ENCODE measurements at places on chromosomes 3 and 15. TPM values are rescaled to one million over a fixed set of nuclear protein-coding genes. Genes with fewer than 3 reads are reported as not detected.

- H3K27ac ChIP-seq = no peak overlapping the region
- DNase-seq = peak; percentile 67
- H3K36me3 ChIP-seq = peaks cover 2% of the 10 kb centered on the region
- H3K4me3 ChIP-seq = no peak overlapping the region
Measured at GRCh38 chr3:58414538-58415197, 19.0 kb downstream of the PDHB start.

GRCh38 chr15:66581972-66582537 lies 16.3 kb upstream of the LCTL start:
- H3K27me3 ChIP-seq = peaks cover 1% of the 10 kb centered on the region
- H3K27ac ChIP-seq = no peak overlapping the region
- H3K4me3 ChIP-seq = no peak overlapping the region
- H3K36me3 ChIP-seq = no peaks in the 10 kb centered on the region

- no peak overlapping the region for H3K4me3 ChIP-seq
- H3K27me3 ChIP-seq = no peaks in the 10 kb centered on the region
- H3K27ac ChIP-seq = peak overlapping the region; percentile 34
- H3K36me3 ChIP-seq = peaks cover 12% of the 10 kb centered on the region
Measured at GRCh38 chr3:39095778-39096177, 11.6 kb downstream of the GORASP1 start.

DNA sequence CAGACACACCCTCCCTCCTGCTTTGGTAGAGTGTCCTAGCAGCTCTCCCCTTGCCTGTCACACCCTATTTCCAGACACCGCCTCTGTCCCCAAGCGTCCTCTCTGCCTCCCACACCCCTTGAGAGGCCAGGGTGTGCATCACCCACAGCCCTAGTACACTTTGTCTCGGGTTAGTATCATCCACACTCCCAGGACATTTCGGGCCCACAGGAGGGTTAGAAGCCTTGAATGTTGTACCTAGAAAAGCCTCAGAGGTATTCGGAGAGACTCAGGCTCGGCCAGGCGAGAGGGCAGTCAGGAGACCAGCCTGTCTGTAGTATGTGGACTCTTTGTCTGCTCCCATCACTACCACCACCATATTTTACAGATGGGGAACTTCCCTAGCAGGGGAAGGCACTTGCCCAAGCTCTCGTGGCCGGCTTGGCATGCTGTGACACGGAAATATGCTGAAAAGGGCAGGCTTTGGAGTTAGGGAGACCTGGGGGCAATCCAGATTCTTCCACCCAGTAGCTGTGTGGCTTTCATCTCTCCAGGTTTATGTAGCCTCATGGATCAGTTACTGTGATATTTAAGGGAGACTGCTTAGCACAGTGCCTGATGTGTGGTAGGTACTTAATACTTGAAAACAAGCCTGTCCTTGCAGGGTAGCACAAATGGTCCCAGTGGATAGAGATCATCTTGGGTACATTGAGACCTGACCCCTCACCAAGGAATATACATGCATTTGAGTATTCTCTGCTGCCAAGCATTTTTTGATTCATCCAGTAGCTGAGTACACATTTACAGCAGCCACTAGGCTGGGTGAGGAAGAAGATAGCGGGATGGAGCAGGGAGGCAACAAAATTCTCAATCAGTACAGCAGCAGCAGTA lies 1.4 kb downstream of the TMEM43 start:
- peak overlapping the region; percentile 95 for H3K4me3 ChIP-seq
- H3K27ac ChIP-seq = peak overlapping the region; percentile 93
- H3K4me1 ChIP-seq = peaks cover 42% of the 10 kb centered on the region
- DNase-seq = no peak

DNA sequence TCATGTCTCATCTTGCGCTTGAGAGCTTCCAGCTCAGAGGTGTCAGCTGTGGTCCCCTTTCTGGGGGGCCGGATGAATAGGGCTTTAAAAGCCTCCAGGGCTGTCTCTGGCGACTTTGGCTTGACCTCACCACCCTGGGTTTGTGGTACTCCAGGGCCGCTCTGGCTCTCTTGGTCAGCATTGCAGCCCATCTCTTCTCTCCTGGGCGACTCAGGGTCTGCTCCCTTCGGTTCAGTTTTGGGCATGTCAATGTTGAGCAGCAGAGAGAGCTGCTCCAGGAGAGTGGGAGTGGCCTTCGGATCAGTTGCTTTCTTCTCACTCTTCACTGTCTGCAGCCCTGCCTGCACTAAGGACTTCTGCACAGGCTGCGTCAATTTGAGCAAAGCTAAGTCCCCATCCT lies 127.9 kb downstream of the FMN1 start:
- no peaks in the 10 kb centered on the region for H3K36me3 ChIP-seq
- H3K4me3 ChIP-seq = no peak overlapping the region
- no peak for DNase-seq
- peaks cover 5% of the 10 kb centered on the region for H3K4me1 ChIP-seq
- H3K27me3 ChIP-seq = peaks cover 3% of the 10 kb centered on the region

DNA sequence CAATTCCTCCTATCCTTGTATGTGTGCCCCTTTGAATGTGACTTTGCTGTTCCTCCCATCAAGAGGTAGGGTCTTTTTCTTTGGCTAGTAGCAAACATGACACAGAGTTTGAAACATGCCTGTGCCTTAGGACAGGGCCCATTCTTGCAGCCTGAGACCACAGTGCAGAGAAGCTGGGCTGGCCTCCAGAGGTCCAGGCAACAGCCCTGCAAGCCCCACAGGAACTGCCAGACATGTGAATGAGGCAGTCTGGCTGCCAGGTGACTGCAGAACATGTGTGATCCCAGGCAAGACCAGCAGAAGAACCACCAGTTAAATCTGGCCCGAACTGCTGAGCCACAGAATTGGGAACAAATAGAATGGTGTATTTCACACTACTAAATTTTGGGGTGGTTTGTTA lies 1.2 kb upstream of the HGD start:
- H3K27me3 ChIP-seq = no peaks in the 10 kb centered on the region
- no peak overlapping the region for H3K27ac ChIP-seq
- peaks cover 3% of the 10 kb centered on the region for H3K4me1 ChIP-seq
- peaks cover 4% of the 10 kb centered on the region for H3K36me3 ChIP-seq
- DNase-seq = no peak
- no peak overlapping the region for H3K4me3 ChIP-seq

DNA sequence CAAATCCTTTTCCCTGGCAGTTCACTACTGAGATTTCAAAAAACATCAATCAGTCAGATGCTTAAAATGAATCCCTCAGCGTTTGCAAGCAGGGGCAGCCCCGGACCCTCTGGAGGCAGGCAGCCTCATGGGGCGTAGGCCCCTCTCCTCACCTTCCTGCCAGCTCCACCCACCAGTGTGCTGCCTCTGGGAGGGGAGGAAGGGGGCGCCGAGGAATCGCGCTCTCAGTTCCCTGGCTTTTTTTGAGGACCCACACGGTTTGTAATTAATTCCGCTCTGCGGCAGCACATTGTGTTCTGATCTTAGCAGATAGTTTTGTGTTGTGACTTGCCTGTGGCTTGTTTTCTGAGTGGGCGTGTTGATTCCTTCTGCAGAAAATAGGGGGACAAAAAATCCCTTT lies 159.9 kb downstream of the KLF13 start:
- no peak overlapping the region for H3K4me3 ChIP-seq
- H3K27me3 ChIP-seq = no peaks in the 10 kb centered on the region
- peaks cover 33% of the 10 kb centered on the region for H3K36me3 ChIP-seq

- H3K27ac ChIP-seq = no peak overlapping the region
- DNase-seq = no peak
- H3K36me3 ChIP-seq = peaks cover 13% of the 10 kb centered on the region
- no peak overlapping the region for H3K4me3 ChIP-seq
Measured at GRCh38 chr15:28125673-28126651, 26.8 kb upstream of the OCA2 start.

- no peak overlapping the region for H3K4me3 ChIP-seq
- H3K27me3 ChIP-seq = peaks cover 72% of the 10 kb centered on the region
- DNase-seq = no peak
- H3K36me3 ChIP-seq = no peaks in the 10 kb centered on the region
Measured at GRCh38 chr3:72890166-72890925, 2.5 kb downstream of the GXYLT2 start.

DNA sequence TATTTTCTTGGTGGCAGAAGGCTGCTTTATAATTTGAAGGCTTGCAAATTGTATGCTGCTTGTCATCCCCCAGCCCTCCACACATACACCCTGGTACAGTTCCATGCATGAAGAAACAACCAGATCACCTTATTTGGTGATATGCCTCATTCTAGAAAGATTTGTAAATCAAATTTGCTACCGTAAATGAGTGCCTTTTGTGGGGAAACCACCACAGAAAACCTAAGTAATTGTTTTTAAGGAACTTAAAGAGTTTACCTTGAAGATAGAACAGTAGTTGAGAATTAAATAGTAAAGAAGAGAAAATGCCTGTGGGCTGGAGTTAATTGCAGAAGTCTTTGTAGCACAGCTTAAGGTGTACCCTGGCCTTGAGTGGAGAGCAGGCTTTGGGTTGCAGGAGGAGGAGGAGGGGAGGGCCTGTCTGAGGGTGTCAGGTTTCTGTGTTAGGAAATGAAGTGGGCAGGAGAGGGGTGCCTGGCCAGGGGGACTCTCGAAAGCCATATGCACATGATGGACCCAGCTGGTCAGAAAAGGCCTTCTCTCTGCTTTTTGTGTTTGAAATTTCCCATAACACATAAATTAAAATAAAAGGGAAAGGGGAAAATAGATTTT lies 6.9 kb downstream of the NIPA2 start:
- no peaks in the 10 kb centered on the region for H3K27me3 ChIP-seq
- H3K4me1 ChIP-seq = peaks cover 52% of the 10 kb centered on the region
- peaks cover 50% of the 10 kb centered on the region for H3K36me3 ChIP-seq
- peak overlapping the region; percentile 35 for H3K27ac ChIP-seq

- no peaks in the 10 kb centered on the region for H3K36me3 ChIP-seq
- H3K27ac ChIP-seq = no peak overlapping the region
- H3K4me3 ChIP-seq = no peak overlapping the region
- H3K4me1 ChIP-seq = peaks cover 20% of the 10 kb centered on the region
- H3K27me3 ChIP-seq = no peaks in the 10 kb centered on the region
- no peak for DNase-seq
Measured at GRCh38 chr3:39128951-39129350, 21.5 kb downstream of the TTC21A start.

Gene SOX2
- total RNA-seq = not detected

Gene MB21D2
- total RNA-seq = 3.2 TPM

Gene RETNLB
- not detected for total RNA-seq

Gene CCDC13
- 0.29 TPM for total RNA-seq

Gene GOLGA8S
- total RNA-seq = 0.16 TPM

Gene FILIP1L
- 0.13 TPM for total RNA-seq

Measured in activated CD8-positive, alpha-beta T cell treated with anti-CD3 and anti-CD28 coated beads for 36 hours (primary cell).